ENCODE measurements at places on chromosomes 1 and 21.

DNA sequence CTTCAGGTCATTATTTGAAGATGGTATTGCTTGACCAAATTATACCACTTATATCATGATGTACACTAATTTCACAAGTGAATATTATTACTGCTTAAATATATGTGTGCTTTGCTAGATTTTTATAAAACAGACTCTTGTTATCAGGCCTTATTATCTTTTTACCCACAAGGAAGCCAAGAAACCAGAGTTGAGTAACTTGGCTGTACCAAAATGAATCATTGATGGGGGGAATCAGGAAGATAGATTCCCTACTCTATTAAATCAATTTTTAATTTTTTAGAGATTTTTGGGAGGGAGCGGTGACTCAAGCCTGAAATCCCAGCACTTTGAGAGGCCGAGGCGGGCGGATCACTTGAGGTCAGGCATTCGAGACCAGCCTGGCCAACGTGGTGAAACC is 16.0 kb upstream of the SCCPDH start:
- DNase-seq: no peak

- DNase-seq: no peak
Measured at GRCh38 chr21:31999810-32000468, 127.1 kb downstream of the HUNK start.

DNA sequence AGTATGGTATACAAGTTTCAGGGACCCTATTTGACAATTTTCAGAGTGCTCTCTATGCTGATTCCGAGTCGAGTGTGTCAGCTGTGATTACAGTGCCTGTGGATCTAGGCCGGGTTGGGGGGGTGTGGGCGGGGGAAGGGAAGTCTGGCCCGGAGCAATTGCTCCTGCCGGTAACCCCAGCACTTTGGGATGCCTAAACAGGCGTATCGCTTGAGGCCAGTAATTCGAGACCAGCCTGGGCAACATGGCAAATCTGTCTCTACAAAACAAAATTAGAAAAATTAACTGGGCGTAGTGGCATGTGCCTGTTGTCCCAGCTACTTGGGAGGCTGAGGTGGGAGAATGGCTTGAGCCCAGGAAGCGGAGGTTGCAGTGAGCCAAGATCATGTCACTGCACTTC is 1.6 kb upstream of the IL10RB start:
- DNase-seq: no peak

- DNase-seq: no peak
Measured at GRCh38 chr21:46173573-46173972, 10.7 kb downstream of the SPATC1L start.

DNA sequence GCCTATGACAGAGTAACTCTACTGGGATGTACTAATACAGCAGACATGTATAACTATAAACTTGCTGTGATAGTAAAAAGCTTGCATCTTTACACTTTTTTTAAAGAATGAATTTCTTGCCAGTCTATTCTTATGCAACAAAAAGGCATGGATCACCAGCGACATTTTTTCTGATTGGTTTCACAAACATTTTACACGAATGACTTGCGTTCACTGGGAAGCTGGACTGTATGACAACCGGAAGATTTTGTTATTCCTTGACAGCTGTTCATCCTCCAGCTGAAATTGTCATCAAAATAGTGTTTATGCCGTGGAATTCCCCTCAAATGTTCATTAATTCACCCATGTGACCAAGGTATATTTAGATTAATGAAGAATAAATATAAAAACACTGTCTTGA is 131.0 kb downstream of the XPR1 start:
- no peak for DNase-seq

- no peak for DNase-seq
Measured at GRCh38 chr1:151039521-151039920, 3.1 kb downstream of the BNIPL start.

- DNase-seq: no peak
Measured at GRCh38 chr1:95080879-95081278, 8.1 kb upstream of the ALG14 start.

GRCh38 chr1:41285818-41286217 is 43.7 kb upstream of the SCMH1 start:
- DNase-seq: no peak

- DNase-seq: no peak
Measured at GRCh38 chr1:209643285-209644020, 8.8 kb downstream of the LAMB3 start.

GRCh38 chr1:214902636-214903320 is 179.8 kb upstream of the KCNK2 start:
- no peak for DNase-seq

- DNase-seq: no peak
Measured at GRCh38 chr1:46605232-46605631, 1.2 kb upstream of the MKNK1 start.

Measured in stimulated activated CD4-positive, alpha-beta T cell treated with anti-CD3 and anti-CD28 coated beads, TNF-alpha, amount 100 ng/mL, for 4 hours (primary cell).